ENCODE measurements at places on chromosomes 2 and 18.

GRCh38 chr2:173964565-173965371 lies 405 bp downstream of the SP3 start:
- H3K4me1 ChIP-seq, result peaks cover 49% of the 10 kb centered on the region
- no peaks in the 10 kb centered on the region for H3K27me3 ChIP-seq
- H3K4me3 ChIP-seq, result peak overlapping the region; percentile 99

- H3K4me3 ChIP-seq, result no peak overlapping the region
- no peaks in the 10 kb centered on the region for H3K36me3 ChIP-seq
- DNase-seq, result no peak
- no peak overlapping the region for H3K27ac ChIP-seq
These were observed 7.7 kb downstream of the TSHZ1 start for GRCh38 chr18:75218065-75218923.

- DNase-seq, result no peak
- no peaks in the 10 kb centered on the region for H3K27me3 ChIP-seq
- H3K36me3 ChIP-seq, result no peaks in the 10 kb centered on the region
These were observed 24.6 kb upstream of the SCG2 start for GRCh38 chr2:223626716-223627115.

DNA sequence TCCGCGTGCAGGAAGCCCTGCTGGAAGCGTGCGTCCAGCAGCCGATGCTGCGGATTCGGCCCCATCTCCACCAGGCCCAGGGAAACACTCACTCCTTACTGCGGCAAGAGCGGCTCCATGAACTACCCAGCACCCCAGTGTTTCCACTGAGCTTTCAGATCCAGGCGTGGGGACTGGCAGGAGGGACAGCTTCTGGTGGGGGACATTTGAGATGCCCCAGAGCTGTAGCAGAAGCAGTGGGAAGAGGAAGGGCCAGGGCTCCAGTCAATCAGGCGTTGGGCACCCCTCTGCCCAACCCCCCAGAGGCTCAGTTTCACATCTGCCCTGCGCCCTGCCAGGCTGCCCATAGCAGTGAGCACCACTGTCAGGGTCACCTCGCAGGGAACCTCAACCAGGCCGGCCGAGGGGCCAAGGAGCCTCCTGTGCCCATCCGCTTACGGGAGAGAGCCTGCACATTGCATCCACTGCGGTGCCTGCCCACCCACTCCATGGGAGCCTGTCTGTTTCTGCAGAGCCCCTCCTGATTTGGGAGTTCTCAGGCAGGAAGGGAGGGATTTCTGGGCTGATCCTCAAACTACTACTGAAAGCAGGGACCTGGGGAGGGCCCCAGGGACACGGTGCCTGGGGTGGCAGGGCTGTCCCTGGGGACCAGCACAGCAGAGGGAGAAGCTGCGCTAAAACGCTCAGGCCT lies 4.6 kb downstream of the AGXT start:
- H3K4me3 ChIP-seq, result no peak overlapping the region
- no peaks in the 10 kb centered on the region for H3K36me3 ChIP-seq
- H3K27me3 ChIP-seq, result no peaks in the 10 kb centered on the region

DNA sequence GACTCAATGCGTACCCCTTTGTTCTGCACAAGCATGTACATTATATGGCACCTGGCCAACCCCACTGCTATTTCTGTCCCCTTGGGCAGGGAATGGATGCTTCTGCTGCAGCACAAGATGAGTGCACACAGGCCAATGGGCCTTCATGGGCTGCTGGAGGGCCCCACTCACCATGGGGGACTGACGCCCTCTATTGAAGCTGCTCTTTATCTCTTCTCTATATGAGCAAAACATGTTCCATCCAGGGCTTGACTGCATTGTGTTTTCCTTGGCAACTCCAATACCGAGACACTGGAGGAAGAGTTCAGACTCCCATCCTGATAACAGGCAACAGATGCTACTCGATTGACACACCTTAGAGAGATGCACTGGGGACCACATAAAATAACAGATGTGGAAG lies 251.6 kb upstream of the NCKAP5 start:
- H3K27ac ChIP-seq, result no peak overlapping the region
- no peak for DNase-seq
- H3K36me3 ChIP-seq, result no peaks in the 10 kb centered on the region
- no peak overlapping the region for H3K4me3 ChIP-seq

GRCh38 chr2:2867397-2867979 lies 510.1 kb downstream of the EIPR1 start:
- no peak overlapping the region for H3K27ac ChIP-seq
- no peaks in the 10 kb centered on the region for H3K36me3 ChIP-seq
- peaks cover 48% of the 10 kb centered on the region for H3K27me3 ChIP-seq

- no peaks in the 10 kb centered on the region for H3K36me3 ChIP-seq
- H3K4me3 ChIP-seq, result no peak overlapping the region
- H3K27me3 ChIP-seq, result no peaks in the 10 kb centered on the region
- DNase-seq, result no peak
- H3K4me1 ChIP-seq, result peaks cover 13% of the 10 kb centered on the region
- H3K27ac ChIP-seq, result no peak overlapping the region
These were observed 50.3 kb downstream of the PTGR3 start for GRCh38 chr18:75158465-75159237.

DNA sequence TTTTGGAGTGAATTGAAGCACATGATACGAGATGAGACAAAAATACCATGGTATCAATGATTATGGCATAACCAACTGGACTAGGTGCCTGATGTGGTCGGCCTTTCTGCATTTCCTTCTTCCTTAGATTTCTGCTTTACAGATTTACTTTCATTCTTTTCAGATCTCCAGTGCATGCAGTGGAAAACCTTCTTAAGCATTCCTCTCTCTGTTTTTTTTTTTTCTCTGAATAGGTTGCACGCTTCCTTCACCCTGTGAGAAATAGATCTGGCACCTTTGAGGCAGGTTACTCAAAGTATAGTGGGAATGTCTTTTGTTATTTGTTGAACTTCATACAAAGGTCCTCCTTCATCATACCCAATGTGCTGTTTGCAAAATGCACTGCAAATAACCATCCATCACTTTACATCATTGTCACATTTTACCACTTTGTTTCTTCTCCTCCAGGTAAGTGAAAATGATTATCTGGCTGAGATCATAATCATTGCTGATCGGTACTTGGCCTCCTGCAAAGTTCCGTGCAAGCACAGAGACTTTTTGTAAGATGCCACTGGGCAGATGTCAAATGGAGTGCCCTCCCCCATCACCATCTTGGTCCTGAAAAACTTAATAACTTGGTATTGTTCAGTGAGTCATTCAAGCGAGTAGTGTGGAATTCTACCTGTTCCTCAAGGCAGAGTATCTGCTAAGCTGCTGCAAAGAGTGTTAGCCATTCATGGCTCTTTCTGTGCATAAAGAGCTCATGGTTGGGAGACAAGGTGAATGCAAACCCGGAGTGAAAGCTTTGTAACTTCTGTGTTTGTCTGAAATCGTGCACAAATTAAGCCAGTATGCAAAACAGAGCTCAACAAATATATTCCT lies 30.0 kb upstream of the KLHL14 start:
- no peak overlapping the region for H3K4me3 ChIP-seq
- peak; percentile 43 for DNase-seq
- no peaks in the 10 kb centered on the region for H3K36me3 ChIP-seq
- H3K4me1 ChIP-seq, result peaks cover 85% of the 10 kb centered on the region
- no peaks in the 10 kb centered on the region for H3K27me3 ChIP-seq

- DNase-seq, result peak; percentile 65
- no peaks in the 10 kb centered on the region for H3K4me1 ChIP-seq
- H3K36me3 ChIP-seq, result no peaks in the 10 kb centered on the region
- H3K27ac ChIP-seq, result no peak overlapping the region
These were observed 2.7 kb upstream of the PID1 start for GRCh38 chr2:229273723-229274338.

GRCh38 chr2:147502711-147503290 lies 342.0 kb upstream of the ACVR2A start:
- H3K4me3 ChIP-seq, result no peak overlapping the region
- H3K4me1 ChIP-seq, result no peaks in the 10 kb centered on the region
- DNase-seq, result no peak
- H3K27ac ChIP-seq, result no peak overlapping the region
- H3K27me3 ChIP-seq, result no peaks in the 10 kb centered on the region

Measured in HepG2 (cell line).